ENCODE measurements at places on chromosomes 5 and 9.

- no peak for DNase-seq
Measured at GRCh38 chr5:165035520-165035919, 1530.1 kb downstream of the MAT2B start.

GRCh38 chr5:157130925-157131324 lies 11.7 kb downstream of the MED7 start:
- no peak for DNase-seq

DNA sequence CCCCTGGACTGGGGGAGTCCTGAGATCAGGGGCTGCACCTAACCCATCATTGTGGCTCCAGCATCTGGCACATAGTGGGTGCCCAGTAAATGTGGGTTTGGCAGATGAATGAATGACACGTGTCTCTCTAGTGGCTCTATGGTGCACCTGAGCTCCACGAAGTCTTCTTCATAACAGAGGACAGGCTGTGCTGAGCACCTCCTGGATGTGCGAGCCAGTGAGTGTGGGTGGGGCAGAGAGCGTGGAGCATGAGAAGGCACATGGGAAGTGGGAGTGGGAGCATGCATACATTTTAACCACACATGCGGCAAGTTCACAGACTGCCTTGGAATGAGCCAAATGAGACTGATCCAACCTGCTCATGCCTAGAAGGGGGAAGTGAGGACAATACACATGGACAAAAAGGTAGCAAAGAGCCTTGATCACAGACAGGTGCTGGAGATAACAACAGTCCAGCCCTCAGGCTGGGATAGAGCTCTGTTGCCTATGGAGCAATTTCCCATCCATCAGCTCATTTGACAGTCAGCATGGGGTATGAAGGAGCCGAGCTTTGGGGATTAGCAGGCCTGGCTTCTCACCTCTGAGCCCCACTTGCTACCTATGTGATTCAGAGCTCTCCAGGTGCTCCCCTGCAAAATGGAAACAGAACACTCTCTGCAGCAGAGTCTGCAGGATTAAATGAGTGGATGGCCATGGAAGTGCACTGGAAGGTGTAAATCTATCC lies 76.2 kb upstream of the TBC1D2 start:
- DNase-seq, result no peak

- no peak for DNase-seq
Measured at GRCh38 chr5:176873541-176874172, 25.5 kb downstream of the HK3 start.

GRCh38 chr9:102434545-102434944 lies 560.6 kb upstream of the CYLC2 start:
- no peak for DNase-seq

DNA sequence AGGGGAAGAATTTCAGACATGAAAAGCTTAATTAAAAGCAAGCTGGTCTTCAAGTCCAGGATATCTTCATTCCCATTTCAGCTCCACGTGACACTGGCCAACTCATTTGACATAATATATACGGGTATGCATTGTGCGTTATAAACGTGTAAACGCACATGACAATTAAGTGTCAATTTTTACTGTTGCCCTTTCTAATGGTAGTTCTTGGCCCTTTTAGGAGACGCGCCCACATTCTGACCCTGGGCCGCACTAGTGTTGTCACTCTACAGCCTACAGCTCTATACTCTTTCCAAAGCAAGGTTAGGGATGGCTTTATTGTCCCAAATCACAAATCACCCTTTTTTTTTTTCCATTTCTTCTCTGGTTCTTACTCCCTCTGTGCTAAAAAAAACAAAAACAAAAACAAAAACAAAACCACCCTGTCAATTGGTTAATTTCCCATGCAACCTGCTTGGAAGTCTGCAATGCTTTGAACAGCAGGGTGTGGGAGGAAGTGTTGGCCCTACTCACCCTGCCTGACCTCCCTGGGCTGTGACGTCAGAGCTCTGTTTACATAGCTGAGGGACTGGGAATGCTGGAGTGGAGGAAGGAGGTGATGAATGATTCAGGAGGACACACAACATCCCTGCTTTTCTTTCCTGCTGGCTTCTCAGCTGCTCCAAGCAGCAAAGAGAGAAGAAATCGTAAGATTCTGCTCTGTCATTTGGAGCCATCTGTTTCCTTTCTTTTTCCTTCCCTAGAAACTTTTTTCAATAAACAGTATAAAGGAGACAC lies 19.3 kb downstream of the RFK start:
- no peak for DNase-seq

DNA sequence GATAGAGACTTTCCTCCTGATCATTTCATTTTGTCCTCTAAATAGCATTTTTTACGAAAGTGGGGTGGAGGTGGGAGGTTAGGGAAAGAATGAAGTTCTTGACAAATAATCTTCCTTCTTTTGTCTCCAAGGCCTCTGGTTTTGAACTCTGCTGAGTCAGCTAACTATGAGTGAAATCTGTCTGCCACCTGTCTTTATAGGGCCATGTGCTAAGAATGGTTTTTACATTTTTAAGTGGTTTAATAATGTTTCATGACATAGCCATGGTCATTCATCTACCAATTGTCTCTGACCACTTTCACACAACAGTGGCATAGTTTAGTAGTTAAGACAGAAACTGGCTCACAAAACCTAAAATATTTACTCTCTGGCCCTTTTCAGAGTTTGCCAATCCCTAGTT lies 7.6 kb downstream of the MAN2A1 start:
- DNase-seq, result no peak

DNA sequence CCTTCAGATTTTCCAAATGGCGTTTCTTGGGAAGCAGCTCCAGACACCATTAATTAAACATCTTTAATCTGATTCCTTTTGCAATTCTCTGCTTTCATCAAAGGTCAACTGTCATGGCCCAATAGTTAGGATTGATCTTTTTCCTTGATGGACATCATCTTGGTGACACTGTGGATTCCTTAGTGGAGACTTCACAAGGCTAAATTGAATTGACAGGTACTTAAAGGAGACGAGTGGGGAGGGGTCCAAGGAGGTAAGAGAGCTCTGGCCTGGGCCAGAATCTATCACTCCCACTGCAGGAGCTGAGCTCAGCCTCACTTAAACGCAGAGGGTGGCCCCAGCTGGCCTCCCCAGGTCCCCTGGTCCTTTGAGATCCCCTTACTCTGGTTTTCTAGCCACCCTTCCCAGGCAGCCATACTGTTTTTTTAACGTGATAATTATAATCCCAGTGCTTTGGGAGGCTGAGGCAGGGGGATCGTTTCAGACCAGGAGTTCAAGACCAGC lies 9.9 kb upstream of the HMCN2 start:
- no peak for DNase-seq

DNA sequence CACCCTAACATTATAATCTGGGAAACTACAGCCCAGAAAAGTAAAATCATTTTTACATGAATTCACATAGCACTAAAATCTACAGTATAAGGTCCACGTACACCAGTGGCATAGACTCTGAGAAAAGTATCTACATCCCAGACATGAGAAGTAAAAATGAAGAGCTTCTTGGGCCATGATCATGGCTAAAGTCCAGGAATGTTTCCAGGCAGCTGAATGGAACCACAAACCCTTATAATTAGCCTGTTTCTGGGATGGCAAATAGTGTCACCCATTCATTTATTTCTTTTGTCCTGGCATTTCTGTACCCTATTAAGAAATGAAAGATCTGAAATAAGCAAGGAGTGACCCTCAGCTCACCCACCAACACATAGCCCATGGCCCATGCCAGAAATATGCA lies 217.9 kb downstream of the SPOCK1 start:
- no peak for DNase-seq

- no peak for DNase-seq
Measured at GRCh38 chr9:109171926-109172325, 4.9 kb upstream of the FRRS1L start.

DNA sequence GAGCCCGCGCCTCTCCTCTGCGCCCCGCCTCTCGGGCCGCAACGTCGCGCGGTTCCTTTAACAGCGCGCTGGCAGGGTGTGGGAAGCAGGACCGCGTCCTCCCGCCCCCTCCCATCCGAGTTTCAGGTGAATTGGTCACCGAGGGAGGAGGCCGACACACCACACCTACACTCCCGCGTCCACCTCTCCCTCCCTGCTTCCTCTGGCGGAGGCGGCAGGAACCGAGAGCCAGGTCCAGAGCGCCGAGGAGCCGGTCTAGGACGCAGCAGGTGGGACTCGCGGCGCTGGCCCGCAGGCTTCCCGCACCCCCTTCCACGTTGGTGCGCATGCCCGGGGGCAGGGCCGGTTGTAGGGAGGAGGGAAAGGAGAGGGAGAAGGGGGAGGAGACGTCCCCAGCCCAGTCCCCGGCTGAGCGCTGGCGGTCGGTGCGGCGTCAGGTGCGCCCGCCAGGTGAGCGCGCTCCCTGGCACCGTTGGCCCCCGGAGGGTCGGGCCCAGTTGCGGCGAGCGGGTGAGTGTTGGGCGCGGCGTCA lies at the start of gene OCLN:
TSS of gene OCLN (plus strand) at position 400 of the 532 bp plus-strand sequence. CDS start 11,455 bp downstream, outside the sequence.
- no peak for DNase-seq

- DNase-seq, result no peak
Measured at GRCh38 chr9:130305381-130305780, 39.8 kb downstream of the HMCN2 start.

GRCh38 chr9:70639853-70640814 lies 225.7 kb upstream of the KLF9 start:
- DNase-seq, result peak; percentile 77

DNA sequence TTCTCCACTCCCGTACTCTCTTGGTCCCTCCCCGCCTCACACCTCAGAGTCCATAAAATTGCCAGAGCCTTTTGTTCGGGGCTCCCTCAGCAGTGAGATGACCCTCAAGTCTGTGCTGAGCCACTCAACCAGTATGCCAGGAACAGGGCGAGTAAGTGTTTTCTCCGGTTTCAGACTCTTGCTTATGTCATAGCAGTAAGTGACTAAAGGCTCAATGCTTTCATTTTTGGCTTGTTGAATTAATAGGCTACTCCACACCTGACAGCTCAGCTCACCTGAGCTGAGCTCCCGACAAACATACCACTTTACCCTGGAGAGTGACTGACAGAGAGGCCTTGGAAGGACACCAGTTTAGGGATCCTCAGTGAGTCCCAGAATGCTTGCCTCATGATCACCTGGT lies 30.5 kb downstream of the PCSK1 start:
- DNase-seq, result no peak

DNA sequence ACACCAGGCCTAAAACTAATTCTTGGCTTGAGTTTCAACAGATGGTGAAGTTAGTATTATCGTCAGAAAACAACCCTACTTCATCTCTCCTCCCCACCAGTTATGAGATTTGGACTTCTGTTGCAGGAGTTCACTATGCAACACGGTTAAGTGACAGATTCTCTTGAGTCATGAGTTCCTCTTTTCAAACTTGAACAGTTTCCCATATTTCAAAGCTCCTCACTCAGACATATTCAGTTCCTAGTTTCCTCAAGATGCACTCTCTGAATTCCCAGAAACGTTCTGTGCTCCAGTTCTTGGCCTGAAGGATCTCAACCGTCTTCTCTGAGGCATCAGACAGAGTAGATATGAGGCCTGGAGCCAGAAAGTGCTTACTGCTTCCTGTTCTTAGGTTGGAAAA lies 7.3 kb upstream of the PTGER4 start:
- DNase-seq, result no peak

GRCh38 chr5:139808481-139809330 lies 13.1 kb downstream of the PSD2 start:
- no peak for DNase-seq

- DNase-seq, result no peak
Measured at GRCh38 chr5:21802100-21802499, 1051.0 kb downstream of the CDH12 start.

GRCh38 chr5:38715696-38716095 lies 130.1 kb upstream of the OSMR start:
- DNase-seq, result peak; percentile 75

DNA sequence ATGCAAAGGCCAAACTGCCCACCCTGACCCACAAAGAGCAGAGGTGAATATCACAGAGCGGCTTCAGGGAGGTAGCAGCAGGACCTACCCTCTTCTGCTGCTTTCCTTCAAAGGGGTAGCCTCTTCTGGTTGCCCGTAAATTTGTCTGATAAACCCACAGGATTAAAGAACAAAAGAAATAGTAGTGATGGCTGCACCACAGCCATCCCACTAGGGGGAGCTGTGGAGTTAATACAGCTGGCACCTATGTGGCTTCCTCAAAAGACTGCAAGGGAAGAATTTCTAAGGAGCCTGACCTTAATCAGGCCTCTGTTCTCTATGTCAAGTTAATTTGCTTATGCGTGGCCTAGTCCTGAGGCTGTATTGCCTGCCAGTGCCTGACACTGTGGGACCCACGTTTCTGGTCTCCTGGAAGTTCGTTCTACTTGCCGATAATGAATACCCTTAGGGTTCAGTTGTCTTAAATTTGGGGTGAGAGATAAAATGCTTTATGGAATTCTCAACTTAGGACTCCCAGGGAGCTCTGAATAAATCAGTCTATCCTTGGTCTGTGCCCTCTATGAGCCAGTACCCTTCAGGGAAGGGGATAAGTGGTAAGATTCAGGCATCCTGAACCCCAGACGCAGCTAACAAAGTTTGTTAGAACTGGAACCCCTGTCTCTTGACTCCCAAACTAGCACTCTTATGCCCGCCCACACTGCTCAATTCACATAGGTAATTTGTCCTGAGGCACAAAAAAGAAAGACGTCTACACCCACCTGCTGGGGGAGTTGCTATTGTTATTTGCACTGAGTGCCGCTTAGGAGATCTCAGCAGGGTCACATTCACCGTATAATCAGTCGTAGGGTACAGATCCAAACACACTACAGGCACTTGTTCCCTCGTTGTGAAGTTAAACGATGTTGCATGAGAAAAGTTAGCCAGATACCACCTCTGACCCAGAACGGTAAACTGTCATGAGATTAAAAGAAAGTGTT lies 77.1 kb downstream of the SUSD1 start:
- peak; percentile 43 for DNase-seq

DNA sequence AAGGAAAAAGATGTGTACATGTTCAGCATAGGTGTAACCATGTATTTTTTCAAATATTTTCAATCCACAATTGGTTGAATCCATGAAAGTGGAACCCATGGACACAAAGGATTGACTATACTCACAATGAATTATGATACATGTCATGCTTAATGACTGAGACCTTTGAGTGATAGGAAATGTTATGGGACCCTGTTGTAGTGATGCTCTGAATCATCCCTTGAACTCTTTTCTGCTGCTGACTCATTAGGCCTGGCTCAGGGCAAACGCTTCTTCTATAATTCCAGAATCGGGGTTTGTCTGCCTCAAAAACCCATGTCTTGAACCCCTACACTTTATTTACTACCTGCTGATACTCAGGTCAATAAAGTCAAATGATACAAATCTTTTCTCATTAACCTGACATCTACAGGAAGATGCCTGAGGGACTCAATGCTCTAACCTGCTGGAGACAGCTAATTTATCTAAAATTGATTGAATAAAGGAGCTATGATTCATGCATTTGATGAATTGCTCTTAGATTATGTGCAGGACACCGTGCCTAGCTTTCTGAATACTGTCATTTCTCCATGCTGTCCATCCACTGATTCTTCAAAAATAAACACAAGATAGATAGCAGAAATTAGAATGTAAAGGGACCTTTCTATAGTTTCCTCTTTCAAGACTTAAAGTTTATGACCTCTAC lies 260.1 kb downstream of the PRELID2 start:
- DNase-seq, result no peak
